ENCODE measurements at places on chromosomes 5 and 9.

DNA sequence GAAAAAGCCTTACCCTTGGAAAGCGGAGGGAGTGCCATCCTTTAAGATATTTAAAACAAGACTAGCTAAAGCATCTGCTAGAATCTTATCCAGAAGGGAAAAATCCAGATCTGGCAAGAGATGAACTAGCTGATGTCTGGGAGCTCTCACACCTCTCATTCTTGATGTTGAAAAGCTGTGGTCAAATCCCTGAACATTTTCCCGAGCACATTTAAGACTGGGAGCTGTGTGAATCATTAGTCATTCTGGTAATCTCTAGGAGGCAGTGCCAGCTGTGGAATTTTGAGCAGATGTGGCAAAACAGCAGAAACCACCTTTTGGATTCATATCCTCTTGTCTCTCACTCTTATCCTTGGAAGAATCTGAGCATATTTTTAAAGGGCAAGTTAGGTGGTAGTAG, 218.0 kb downstream of the MAN2A1 start:
- DNase-seq, result no peak

DNA sequence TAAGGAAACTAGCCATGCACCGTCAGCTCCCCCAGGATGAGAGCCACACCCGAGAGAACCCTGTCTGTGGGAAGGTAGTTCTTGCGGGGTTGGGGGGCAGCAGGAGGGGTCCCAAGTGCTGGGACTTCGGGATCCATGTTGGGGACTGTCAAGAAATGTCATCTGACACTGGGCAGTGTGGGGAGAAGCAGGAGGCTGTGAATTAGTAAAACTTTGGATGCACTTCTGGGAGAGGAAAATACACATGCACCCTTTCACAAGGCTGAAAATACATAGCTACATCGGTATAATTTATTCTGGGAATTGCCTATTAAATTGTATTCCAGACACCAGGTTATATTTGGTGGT, 109.6 kb upstream of the RPS23 start:
- no peak for DNase-seq

GRCh38 chr5:168947212-168947868, 353.6 kb downstream of the SLIT3 start:
- DNase-seq, result no peak

- no peak for DNase-seq
Observed at GRCh38 chr9:137247135-137247915, 3.8 kb upstream of the STPG3 start.

GRCh38 chr9:122085260-122085659, 7.8 kb downstream of the TTLL11 start:
- DNase-seq, result no peak

- no peak for DNase-seq
Observed at GRCh38 chr5:160260881-160261815, 31.8 kb downstream of the FABP6 start.

DNA sequence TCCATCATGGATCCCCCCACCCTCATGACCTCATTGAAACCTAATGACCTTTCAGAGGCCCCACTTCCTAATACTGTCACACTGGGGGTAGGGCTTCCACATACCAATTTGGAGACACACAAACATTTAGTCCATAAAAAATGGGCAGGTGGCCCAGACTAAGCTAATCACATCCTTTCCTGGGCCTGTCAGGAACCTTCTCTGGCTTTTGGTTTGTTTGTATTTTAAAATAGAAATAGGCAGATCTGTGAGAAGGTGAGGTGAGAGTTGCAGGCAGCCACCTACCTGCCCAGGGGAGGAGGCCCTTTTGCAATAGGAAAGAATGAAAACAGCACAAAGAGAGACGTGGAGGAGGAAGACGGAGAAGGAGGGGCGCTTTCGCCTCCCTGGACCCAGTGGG, 90.2 kb upstream of the BOD1 start:
- DNase-seq, result no peak

- no peak for DNase-seq
Observed at GRCh38 chr5:1125030-1125357, 13.1 kb upstream of the SLC12A7 start.

DNA sequence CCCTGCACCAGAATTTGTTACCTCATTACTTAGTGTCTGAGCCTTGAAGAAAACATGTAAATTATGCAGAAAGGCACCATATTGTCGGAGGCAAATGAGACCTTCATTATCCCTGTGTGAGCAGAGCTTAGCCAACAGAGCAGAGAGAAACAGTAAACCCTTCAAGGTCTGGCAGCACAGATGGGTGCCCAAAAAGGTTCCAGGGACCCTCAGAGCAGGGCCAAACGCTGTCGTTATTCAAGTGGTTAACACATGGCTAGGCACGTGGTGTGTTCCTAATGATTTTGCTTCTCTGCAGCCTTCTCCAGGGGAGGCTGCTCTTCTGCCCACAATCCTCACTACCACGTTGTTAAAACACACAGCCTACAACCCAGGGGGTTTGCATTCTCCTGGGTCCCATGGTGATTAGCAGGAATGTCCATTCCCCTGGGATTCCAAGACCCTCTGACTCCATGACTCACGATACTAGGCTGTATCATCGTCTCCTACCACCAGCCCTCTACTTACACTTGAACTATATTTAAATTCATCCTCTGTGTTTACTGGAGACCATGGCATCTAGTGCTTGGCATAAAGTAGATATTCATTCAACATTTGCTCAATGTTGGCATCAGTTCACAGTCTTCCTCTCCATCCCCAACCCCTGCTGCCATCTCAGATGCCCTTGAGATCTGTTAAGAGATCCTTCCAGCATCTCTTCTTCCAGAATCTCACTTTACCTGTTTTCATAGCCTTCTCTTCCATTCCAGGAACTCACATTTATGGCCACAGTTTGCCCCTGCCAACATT, 174.5 kb upstream of the RAD23B start:
- no peak for DNase-seq

DNA sequence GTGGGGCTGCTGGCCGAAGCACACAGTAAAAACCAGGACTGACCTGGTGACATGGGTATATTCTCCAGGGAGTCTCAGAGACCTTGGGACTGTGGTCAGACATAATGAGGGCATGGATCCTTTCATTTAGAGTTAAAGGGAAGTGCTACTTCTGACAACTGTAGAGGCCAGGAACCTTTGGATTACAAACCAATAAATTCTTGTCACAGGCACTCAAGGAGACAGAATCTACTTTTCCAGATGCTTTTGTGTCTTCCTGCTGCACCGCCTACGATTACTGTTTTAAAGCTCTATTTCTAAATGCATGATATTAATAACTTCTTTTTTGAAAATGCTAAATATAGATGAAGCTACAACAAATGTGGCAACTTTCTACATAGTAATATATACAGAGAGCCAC, 106.5 kb upstream of the LPAR1 start:
- DNase-seq, result no peak

DNA sequence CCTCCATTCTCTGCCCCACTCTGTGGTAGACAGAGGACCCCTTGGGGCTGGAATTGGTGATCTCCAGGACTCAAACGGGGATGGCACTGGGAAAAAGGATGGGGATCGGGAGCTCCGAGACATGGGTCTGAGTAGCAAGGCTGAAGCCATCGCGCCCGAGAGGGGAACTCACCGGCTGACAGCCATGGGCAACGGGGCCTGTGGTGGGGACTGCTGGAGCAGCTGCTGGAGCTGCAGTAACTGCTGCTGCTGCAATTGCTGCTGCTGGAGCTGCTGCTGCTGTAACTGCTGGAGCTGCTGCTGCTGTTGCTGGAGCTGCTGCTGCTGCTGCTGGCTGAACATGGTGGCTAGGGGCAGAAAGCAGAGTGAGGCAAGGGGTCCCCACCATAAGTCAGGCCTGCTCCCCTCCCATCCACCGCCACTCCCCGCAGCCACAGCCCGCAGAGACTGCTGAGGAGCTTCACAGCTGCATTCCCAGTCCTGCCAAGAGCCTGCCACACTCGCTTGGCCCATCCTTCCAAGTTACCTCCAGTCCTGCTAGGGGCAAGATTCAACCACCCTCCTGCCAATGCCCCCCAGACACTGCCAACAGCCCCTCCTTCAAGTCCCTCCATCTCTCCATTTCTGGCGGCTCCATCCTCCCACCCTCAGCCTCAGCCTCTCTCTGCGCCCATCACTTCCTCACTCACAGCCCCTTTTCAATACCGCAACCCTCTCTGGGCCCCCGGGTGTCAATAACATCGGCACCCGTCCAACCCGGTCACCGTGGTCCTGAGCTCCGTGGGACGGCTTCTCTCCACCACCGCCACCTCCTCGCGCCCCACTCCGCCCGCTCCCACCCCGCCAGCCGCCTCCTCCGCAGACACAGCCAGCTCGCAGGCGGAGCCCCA, 611 bp downstream of the CIZ1 start:
- peak; percentile 7 for DNase-seq
